Common myeloid progenitor, CD34-positive (primary cell): ENCODE measurements at places on chromosomes 4 and X.

GRCh38 chr4:67550451-67550850 is 5.1 kb upstream of the CENPC start:
- no peak for DNase-seq

GRCh38 chr4:121009578-121010478 is 62.5 kb downstream of the NDNF start:
- DNase-seq: no peak

GRCh38 chr4:159779716-159780115 is 676.8 kb downstream of the RAPGEF2 start:
- DNase-seq: no peak

- no peak for DNase-seq
Measured at GRCh38 chrX:3215249-3215648, 131.2 kb downstream of the MXRA5 start.

DNA sequence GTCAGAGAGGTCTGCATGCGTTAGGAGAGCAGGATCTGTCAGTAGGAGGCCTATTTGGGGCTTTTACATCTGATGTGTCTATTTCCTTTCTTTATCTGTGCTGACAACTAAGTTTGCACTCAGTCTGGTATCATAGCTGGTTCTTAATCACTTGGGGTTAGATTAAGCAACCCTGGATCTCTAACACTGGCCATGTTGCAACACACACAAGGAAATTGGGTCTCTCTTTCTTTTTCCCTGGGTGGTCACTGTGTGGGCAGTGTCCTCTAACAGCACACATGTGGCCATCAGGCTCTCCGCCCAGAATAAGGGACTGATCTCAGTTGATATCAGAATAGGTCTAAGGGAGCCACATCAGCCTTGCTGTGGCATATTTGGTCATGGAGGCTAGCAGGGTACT is 38.9 kb downstream of the IGFBP7 start:
- DNase-seq: no peak

- DNase-seq: no peak
Measured at GRCh38 chr4:30870513-30870912, 150.3 kb downstream of the PCDH7 start.

DNA sequence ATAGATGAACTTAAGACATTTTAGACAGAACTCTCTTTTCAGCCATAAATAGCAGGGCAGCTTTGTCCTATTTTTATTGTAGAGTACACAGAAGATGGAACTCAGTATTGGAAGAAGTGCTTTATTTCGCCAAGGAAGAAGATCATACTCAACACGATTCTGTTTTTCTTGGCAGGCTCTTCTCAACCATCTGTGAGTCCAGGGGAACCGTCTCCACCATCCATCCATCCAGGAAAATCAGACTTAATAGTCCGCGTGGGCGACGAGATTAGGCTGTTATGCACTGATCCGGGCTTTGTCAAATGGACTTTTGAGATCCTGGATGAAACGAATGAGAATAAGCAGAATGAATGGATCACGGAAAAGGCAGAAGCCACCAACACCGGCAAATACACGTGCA is 37.6 kb downstream of the KIT start:
- DNase-seq: no peak

- no peak for DNase-seq
Measured at GRCh38 chrX:15204130-15204751, 65.6 kb downstream of the ASB9 start.

DNA sequence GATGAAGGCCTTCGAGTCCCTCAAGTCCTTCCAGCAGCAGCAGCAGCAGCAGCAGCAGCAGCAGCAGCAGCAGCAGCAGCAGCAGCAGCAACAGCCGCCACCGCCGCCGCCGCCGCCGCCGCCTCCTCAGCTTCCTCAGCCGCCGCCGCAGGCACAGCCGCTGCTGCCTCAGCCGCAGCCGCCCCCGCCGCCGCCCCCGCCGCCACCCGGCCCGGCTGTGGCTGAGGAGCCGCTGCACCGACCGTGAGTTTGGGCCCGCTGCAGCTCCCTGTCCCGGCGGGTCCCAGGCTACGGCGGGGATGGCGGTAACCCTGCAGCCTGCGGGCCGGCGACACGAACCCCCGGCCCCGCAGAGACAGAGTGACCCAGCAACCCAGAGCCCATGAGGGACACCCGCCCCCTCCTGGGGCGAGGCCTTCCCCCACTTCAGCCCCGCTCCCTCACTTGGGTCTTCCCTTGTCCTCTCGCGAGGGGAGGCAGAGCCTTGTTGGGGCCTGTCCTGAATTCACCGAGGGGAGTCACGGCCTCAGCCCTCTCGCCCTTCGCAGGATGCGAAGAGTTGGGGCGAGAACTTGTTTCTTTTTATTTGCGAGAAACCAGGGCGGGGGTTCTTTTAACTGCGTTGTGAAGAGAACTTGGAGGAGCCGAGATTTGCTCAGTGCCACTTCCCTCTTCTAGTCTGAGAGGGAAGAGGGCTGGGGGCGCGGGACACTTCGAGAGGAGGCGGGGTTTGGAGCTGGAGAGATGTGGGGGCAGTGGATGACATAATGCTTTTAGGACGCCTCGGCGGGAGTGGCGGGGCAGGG is 568 bp downstream of the HTT start:
- peak; percentile 94 for DNase-seq

DNA sequence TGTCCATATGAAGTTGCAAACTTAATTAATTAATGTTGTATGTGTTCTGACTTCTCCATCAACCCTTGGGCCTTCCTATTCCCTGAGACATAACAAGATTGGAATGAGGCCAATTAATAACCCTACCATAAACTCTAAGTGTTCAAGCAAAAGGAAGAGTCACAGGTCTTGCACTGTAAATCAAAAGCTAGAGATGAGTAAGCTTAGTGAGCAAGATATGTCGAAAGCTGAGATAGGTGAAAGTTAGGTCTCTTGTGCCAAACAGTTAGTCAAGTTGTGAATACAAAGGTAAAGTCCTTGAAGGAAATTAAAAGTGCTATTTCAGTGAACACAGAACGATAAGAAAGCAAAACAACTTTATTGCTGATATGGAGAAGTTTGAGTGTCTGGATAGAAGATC is 58.2 kb upstream of the GPRIN3 start:
- no peak for DNase-seq

- no peak for DNase-seq
Measured at GRCh38 chr4:83221897-83222441, 62.6 kb downstream of the COQ2 start.

DNA sequence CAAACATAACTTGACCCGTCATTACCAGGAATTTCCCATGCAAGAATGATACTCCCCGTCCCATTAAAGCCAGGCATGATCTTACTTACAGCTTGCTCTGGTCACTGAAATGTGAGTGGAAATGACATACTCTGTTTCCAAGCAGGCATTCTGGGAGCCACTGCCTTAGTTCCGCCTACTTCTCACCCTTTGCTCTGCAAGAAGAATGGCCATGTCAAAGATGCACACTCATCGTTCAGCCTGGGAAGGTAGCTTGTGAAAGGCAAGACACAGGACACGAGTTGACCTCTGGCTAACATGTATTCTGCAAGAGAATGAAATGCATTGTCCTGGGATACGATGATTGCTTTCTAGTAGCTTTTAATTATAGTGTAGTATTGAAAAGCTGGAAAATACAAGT is 1144.4 kb downstream of the NLGN4X start:
- DNase-seq: no peak

- DNase-seq: no peak
Measured at GRCh38 chrX:41096339-41096955, 11.2 kb downstream of the USP9X start.

DNA sequence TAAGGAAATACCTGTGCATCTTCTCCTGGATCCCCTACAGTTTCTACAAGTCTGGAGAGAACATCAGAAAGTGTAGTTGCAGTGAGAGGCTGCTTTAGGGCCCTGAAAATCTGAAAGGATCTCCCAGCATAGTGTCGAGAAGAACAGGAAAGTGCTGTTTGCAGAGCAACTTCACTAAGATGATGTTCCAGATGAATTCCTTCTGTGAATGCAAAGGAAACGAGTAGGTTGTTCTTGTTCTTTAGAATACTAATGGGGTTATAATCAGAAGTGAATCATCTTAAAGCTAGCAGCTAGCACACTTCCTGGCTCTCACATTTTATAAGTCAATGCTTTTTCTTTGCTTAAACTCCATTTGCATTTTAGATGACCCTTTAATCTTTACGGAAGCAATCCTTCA is 53.7 kb downstream of the ZAR1 start:
- no peak for DNase-seq

- peak; percentile 49 for DNase-seq
Measured at GRCh38 chrX:115226929-115227328, 7.0 kb downstream of the LRCH2 start.

DNA sequence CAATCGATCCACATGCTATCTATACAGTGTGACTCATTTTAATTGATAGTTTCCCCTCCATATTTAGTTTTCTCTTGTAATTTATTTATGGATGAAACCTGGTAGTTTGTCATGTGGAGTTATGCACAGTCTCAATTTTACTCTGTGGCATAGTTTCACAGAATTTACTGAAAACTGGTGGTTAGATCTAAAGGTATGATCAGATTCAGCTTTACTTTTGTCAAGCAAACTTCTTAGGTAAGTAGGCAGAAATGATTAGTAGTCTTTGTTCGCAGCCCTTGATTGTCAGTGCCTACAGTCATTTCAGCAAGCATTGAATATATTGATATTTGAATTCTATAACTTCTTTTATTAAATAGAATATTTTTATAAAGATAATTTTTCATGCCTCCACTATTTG is 2.5 kb downstream of the ADD1 start:
- DNase-seq: no peak

- DNase-seq: no peak
Measured at GRCh38 chr4:153537493-153537960, 71.4 kb downstream of the TMEM131L start.

GRCh38 chr4:57116245-57116644 is 6.1 kb upstream of the IGFBP7 start:
- no peak for DNase-seq

GRCh38 chr4:25535278-25535677 is 120.4 kb upstream of the SLC34A2 start:
- no peak for DNase-seq

- no peak for DNase-seq
Measured at GRCh38 chr4:102730968-102731533, 29.7 kb downstream of the MANBA start.

GRCh38 chr4:38568768-38569167 is 95.2 kb upstream of the KLF3 start:
- no peak for DNase-seq

DNA sequence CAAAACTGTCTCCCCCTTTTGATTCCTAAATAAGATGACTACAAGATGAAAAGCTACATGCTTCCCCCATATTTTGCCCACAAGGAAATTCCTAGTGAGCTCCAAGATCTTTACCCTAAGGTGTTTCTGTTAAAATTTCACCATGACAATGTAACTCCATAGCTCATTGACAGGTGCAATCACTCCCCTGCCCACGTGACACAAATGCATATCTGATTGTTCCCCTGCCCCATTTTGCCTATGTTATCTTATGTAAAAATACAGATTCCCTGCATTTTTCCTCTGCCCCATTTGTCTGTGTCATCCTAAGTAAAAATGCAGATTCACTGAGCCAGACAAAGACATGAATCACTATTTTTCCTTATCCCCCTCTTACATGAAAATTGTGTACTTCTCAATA is 66.7 kb downstream of the GPRASP3 start:
- no peak for DNase-seq

DNA sequence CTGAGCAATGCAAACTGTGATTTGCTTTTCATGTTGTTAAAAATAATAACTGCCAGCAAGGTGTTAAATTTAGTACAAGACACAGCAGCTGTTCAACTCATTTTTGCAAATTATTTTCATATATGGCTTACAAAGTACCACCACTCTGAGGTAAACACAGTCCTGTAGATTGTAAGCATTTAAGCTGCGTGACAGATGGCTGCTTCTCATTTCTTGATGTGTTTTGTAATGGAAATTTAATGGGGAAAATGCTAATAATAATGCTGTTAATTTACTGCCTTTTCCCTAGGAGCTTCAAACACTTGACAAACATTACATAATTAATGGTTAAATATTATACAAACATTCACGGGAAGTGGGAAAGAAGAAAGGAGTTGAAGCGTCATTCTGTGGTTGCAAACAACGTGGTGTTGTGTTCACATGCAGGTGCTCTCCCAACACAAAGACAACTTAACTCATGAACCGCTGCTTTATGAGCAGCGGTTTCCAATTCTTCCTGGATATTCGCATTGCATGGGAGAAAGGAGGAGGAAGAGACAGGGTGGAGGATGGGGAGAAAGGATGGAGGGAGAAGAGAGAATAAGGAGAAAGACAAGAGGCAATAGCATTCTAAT is 236.8 kb upstream of the VCX start:
- no peak for DNase-seq

DNA sequence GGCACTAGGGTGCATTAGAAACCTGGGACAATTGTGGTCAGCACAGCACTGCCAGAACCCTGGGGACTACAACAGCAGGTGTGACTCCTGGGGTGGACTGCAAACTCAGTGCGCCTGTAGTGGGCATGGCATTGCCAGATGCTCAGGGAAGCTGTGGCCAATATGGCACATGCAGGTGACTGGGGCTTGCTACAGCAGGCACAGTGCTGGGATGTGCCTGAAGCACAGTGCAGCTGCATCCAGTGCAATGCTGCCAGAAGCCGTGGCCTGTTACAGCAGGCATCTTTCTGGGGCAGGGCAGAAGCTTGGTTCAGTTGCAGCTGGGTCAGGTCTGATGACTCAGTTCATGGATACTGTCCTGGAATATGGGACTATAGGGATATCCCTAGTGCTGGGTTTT is 445.8 kb downstream of the CCSER1 start:
- no peak for DNase-seq

DNA sequence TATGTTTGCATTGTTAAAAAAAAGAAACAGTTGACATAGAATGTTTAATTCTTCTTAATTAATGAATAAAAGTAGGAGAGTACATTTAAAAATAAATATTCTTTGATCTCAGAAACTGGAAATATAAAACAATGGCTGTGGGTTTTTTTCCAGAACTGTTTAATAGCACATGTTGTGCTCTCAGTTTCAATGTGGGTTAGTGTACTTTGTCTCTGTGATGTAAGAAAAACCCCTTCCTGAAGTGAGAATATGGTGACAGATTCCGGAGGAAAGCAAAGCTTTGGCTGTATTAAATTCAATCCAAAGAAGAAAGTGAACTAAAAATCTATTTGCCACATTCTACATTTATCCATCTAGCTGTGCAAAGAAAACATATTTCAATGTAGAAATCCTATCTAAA is 261.9 kb upstream of the ADGRL3 start:
- DNase-seq: no peak

DNA sequence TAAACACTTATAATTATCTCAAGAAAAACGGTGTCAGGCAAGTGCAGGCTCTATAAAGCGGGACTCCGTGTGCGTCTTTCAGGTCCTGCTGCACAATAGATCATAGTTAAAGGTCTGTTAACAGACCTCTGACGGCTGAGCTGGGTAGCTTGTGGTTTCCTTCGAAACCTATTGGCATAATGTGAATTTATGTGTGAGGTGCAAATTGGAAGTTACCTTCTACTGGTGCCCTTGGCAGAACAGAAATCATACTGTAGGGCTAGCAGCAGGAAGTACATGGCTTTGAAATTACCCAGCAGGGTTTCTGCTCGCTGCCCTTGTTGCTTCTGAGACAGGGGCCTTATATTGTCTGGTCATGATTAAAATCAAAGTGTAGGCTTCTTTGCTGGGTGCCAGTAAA is 216.4 kb upstream of the HAND2 start:
- no peak for DNase-seq
